ENCODE measurements at places on chromosomes 7 and 10.

DNA sequence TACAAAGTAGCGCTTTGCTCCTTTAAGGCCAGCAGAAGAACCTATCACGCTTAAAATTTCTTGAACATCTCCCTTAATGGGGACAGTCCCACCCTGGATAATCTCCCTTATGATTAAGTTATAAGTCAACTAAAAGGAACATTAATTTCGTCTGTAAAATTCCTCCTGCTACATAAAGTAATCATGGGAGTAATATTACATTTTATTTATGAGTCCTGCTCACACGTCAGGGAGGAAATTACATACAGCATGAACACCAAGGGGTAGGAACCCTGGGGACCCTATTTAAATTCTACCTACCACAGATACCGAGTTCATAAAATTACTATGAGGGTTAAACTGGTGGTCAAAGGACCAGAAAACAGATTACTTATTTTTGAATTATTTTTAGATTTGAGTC is 926.6 kb upstream of the MBL2 start:
- no peak for DNase-seq

- DNase-seq = no peak
These were observed 44.0 kb downstream of the DNMBP start for GRCh38 chr10:99965700-99966099.

- DNase-seq = no peak
These were observed 38.0 kb upstream of the TMEM72 start for GRCh38 chr10:44873160-44873559.

DNA sequence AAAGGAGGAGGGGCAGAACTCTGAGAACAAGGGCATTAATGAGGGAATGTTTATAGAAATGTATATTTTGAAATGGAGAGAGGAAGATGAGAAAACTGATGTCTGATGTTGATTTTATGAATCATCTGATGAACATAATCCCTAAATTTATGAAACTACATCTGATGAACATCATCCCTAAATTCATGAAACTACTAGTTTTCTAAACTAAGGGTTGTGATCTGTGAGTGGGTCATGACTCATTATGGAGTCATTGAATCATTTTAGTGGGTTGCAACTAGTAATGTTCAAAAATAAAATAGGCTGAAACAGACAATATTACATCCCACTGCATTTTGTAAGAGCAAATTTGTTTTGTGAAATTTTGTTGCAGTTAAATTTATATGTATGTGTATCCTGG is 442.6 kb upstream of the TEX47 start:
- no peak for DNase-seq

- DNase-seq = no peak
These were observed 463.3 kb downstream of the LRMDA start for GRCh38 chr10:75894761-75895160.

DNA sequence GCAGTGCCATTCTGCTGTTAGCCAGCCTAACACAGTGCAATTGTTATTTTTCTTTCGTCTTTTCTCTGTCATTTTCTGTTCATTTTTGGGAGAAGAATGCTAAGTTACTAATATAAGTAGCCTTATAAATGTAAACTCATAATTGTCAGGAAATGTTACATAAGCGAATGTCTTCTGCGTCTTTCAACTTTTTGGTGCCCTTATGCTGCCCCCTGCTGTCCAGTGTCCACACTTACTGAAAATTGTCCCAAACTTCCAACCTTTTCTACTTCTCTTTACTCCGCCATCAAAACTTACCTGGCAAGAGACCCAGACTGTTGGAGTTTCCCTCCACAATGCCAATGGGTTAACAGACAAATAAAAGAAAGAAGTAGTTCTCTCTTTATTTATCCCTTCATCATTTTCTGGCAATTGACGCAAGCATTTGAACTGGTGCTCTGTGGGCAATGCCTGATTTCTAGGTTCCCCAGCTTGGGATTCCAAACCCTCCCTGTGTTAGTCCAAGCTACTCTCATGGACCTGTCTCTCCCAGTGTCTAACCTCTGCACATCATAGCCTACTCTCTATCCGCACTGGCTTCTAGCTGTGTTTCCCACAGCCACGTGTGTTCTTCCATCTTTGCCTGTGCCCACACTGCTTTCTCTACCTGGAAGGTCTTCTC is 21.0 kb upstream of the EPC1 start:
- DNase-seq = peak; percentile 74

GRCh38 chr7:148727501-148728278 is 29.0 kb downstream of the CUL1 start:
- no peak for DNase-seq

GRCh38 chr10:28533186-28533564 is 257 bp downstream of the WAC start:
- no peak for DNase-seq

GRCh38 chr7:101395376-101395775 is 32.7 kb downstream of the COL26A1 start:
- no peak for DNase-seq

DNA sequence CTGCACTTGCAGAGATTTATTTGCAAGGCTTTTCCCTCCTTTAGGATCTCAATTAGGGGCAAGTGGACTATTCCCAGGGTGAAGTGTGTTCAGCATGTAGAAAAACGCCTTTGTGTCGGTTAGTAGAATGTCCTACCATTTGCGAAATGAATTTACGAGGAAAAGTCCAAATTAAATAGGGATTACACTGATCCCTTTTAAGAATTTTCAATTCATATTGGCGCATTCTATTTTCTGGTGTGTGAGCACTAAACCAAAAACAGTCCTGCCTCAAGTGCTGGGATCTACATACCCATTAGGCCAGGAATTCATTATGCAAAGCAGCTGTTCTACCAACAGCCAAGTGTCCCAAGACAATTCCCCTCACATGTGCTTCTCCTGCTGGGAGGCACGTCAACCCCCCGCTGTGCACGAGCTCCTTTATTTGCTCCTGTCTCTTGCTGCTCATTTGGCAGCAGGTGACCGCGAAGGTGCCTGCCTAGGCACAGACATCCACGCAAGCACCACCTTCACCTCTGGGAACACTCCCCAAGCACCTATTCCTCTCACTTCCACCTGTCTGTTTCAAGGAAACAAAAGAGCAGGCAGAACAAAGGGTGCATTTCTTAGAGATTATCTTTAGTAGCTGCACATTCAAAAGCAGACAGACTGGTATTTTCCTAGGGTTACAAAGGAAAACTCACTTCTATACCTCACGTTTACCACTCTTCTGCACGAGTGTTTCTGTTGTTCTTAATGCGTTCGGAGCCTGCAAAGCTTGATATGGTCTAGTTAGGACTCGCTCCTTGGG is 134.6 kb upstream of the FGFR2 start:
- DNase-seq = no peak

DNA sequence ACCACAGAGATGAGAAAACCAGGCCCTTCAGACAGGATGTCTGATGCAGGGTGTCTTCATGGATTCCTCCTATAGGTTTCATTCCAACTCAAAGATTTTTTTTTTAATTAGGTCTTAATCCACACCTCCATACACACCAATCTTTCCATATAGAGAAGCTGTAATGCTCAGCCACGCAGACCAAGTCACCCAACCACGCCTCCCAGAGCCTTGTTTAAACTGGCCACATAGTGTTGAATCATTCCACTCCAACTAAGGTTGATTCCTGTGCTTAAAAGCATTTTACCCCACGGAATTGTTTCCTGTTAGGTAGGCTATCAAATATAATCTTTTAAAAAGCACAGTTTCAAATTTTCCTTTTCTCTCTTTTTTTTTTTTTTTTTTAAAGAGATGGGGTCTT is 153.6 kb downstream of the TYW1B start:
- no peak for DNase-seq

DNA sequence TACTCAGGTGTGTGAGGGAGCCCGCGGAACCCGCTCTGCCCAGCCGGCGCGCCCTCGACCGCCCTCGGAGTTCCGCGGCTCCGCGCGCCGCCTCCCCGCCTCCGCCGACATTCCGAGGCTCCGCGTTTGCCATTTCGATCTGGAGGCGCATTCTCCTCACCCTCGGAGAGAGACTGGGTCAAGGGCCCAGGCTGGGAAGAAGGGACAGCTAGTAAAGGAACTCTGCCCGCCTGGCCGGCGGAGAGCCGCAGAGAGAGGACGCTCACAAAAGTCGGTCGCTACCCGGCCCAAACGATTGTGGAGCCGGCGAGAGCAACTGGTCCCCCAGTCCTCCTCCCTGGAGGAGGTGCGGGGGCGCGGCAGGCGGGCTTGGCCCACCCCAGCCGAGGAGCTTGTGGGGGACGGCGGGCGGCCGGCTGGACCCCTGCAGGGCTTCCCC is 74.5 kb upstream of the LEP start:
- no peak for DNase-seq

DNA sequence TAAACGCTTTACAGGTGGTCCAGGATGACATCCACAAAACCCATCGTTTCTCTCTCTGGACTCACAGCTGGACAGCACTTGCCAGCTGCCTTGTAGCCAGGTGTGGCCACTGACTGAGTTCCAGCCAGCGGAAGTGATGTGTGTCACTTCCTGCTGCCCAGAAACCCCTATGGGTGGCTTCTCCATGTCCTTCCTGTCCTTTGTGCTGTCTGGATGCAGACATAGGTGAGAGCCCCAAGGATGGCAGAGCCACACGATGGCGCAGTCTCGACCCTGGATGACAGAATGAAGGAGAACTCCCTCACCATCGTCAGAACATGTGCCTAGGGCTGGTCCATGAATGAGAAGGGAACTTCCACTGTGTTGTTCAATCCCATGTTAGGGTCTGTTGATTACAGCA is 22.1 kb downstream of the NMT2 start:
- DNase-seq = no peak

- DNase-seq = no peak
These were observed 3.0 kb downstream of the NUP42 start for GRCh38 chr7:23184709-23185359.

DNA sequence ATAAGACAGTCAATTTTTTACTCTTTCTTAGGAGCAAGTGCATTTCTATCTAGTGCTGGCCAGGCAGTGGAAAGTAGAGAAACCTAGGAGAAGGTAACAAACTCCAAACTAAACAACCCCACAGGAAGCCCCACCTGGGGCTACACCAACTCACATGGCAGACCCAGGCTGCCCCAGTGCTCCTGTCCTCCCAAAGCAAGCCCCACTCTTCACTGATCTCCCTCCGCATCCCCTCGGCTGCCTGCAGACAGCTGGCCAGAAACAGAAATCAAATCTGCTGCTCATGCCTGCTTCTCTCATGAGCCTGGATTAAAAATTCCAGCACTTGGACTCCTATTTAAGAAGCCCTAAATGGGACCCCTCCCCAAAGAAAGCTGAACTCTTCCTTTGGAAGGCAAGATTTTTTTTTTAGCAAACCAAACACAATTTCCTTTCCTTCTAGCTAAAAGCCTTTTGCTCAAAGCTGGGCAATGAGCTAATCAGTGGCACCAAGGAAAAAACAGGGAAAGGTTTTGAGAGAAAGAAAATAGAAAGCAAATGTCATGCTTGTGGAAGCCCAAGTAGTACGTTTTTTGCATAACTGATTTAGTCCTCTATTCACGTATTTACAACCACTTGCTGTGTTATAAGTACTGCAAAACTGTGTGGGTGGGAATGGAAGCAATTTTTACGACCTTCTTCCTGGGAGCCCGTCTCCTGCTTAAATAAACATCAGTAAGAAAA is 10.8 kb downstream of the PDE1C start:
- DNase-seq = no peak

GRCh38 chr7:27224983-27225934 is 17.3 kb upstream of the EVX1 start:
- no peak for DNase-seq

DNA sequence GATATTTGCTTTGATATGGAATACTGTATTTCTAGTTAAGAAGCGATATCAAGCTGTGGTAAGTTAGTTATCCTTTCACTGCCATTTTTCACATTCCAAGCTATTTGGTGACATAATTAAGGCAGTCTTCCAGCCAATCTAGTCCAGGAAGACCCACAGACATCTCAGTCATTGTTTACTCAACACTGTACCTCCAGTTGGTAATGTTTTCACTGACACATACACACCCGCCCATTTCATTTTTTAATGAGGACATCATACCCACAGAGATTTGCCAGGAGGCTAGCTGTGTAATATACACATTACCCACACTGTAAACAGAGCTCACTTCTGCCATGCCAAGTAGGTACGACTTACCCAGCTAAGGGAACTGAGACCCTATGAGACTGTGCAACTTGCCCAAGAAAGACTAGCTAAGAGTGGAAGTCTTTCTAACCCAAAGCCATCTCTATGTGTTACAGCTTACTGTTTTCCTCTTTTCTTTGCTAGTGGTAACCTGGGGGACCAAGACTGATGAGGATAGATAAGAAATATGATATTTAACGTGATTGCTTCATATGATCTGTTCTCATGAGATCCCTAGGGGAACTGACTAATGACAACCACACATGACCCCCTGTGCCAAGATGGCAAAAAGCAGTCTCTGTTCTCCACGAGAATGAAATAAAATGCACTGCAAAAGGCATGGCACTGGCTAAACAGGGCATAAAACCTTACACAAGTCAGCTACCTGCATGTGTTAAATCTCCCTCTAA is 179.0 kb downstream of the DGKI start:
- no peak for DNase-seq

DNA sequence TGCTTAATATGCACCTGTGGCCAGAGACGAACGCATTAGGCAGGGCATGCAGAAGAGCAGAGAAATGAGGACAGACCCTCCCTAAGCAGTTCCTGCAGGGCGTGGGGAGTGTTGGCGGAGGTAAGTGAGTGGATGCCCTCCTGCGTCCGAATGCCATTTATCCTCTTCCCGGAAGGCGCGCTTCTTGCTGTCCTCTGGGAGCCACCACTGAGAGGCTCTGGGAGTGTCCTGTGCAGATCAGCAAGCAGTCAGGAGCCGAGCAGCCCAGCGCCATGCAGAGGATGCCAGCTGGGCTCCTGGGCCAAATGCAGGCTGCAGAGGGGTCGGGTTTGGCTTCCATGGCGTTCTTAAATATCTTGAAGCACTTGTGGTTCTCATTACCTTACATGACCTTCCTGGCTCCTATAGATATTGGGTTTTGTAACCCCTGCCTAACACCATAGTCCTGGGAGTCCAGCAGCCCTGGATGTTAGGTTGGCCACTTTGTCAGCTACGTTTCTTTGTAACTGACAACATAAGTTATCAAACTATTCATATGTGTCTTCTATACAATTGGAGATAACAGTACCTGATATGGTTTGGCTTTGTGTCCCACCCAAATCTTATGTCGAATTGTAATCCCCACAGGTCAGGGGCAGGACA is 30.0 kb upstream of the SLIT1 start:
- DNase-seq = no peak

GRCh38 chr7:94008537-94008936 is 4.4 kb upstream of the BET1 start:
- DNase-seq = no peak

DNA sequence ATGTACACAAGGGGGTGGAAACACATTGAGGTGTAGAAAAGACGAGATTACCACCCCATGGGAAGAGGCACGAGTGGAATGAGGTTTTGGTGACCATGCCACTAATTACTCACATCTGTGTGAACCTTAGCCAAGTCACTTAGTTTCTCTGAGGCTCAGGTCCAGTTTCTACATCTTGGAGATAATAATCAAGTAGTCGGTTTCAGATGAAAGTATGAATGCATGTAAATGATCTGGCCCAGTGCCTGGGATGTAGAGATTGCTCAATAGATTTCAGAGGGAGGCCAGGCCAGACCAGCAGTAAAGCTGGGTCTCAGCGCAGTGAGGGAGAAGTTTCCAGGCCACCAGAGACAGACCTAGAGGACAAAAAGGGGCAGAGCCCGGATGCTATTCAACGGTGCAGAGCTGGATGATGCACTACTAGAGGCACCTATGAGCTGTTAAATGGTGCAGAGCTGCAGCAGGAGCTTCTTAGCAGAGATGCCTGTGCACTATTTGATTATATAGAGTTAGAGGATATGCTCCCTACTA is 725.1 kb downstream of the GRID1 start:
- no peak for DNase-seq

GRCh38 chr7:94579470-94579869 is 69.9 kb downstream of the CASD1 start:
- no peak for DNase-seq

- no peak for DNase-seq
These were observed 7.7 kb downstream of the UBTD1 start for GRCh38 chr10:97506199-97506991.

Measured in T-cell (primary cell).